ENCODE measurements at places on chromosomes 12 and 14.

GRCh38 chr14:36479344-36479743 is 40.7 kb downstream of the NKX2-1 start:
- no peak for DNase-seq

DNA sequence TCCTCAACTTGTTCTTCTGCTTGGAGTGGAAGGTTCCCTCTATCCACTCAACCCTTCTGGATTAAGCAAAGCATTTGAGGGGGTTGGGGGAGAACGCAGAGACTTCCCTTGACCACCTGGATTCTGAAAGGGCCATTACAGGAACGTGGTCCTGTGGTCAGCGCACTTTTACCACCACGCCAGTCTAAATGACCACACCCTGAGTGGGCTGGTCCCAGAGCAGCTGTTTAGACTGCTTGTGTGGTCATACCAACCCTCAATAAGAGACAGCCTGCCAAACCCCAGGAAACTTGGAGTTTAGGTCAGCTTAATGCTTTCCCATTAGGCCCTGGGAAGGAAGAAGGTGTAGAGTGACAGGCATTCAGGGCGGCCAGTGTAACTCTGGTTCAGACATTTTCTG is 165.5 kb upstream of the ATP2B1 start:
- DNase-seq, result peak; percentile 23

DNA sequence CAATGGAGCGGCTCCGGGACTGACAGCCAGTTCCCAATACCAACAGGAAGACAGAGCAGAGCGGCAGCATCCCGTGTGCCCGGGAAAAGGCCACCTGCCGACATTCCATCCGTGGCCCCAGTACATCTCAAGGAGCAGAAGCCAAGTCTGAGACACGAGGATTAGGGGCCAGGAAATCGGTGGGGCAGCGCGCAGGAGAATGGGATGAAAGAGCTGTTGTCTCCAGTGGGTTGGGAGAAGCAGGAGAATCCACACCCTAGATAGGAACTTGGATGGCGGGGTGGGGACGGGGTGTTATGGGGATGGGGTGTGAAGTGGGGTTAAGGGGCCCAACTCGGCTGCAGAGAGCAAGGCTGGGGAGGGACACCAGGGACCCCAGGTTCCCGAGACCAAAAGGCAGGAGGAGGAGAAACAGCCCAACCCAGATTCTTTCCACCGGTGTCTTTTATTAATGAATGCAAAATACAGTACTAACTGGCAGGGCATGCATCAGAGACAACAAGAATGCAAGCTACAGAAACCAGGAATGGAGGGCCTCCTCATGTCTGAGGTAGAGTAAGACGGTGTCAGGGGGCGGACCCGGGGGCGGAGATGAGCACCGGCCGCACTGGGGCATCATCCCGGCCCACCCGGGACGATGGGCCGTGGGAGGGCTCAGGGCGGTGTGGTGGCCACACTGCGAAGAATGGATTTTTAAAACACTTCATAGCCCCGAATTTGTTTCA is 50.3 kb downstream of the BEGAIN start:
- DNase-seq, result no peak

DNA sequence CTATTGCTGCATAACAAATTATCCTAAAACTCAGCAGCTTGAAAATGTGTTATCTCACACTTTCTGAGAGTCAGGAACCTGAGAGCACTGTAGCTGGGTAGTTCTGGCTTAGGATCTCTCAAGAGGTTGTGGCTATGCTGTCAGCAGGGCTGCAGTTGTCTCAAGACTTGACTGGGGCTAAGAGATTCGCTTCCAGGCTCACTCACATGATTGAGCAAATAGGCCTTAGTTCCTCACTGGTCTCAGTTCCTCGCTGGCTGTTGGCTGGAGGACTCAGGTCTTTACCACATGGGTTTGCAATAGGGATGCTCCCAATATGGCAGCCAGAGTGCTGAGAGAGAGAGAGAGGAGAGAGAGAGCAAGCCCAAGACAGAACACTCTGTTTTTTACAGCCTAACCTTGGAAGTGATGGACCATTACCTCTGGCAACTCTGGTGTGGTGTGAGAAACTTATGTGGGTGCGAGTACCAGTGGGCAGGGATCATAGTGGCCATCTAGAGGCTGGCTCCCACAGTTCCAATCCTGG is 15.9 kb upstream of the DHRS2 start:
- DNase-seq, result no peak

DNA sequence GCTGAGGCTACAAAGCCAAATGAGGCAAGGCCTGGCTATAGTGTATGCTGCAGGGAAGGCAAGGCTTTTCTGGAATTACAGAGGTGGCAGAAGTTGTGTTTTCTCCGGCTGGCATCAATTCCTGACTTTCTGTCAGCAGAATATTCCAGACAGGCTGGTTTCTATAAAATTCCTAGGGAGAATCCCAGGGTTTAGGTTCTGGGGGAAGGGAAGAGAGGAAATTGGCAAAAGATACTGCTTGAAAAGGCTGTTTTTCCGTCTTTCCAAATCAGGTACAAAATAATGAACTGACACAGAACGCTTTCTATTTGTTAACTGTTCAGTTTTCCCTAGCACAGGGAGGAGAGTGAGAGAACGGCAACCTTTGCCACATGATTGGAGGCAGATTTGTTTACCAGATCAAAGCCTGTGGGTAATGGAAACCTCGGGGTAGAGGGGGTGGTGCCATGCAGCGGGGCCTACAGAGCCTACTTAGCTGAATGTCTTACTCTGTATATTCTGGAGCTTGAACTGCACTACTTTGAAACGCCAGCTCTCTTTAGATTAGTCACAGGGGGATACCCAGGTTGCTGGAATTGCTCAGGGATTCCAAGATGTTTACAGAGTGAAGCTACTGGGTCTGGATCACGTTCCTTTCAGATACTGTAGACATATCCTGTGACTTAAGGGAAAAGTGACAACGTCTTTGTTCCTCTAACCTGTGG is 65.8 kb upstream of the DACT1 start:
- DNase-seq, result peak; percentile 23

DNA sequence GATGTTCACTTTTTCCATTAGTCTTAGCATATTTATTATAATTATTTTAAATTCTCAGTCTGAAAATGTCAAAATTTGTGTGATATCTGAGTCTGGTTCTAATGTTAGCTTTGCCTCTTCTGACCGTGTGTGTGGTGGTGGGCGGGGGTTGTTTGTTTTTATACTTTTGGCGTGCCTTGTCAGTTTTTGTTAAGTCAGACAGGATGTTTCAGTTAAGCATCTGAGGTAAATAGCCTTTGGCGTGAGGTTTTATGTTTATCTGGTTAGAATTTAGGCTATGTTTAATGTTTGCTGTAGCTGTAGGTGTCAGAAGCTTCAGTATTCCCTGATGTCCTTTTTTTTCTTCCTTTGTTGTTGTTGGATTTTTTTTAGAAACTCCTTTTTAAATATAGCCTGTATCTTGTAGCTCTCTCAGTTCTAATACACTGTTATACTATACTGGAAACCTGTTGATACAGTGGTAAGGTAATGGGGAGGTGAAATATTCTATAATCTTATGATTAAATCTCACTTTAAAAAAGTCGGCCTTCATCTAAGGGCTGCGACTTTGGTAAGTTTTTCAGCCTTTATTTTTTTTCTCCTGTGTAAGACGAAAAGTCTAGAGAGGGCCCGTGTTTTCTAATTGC is 111.6 kb downstream of the SCAF11 start:
- DNase-seq, result no peak

DNA sequence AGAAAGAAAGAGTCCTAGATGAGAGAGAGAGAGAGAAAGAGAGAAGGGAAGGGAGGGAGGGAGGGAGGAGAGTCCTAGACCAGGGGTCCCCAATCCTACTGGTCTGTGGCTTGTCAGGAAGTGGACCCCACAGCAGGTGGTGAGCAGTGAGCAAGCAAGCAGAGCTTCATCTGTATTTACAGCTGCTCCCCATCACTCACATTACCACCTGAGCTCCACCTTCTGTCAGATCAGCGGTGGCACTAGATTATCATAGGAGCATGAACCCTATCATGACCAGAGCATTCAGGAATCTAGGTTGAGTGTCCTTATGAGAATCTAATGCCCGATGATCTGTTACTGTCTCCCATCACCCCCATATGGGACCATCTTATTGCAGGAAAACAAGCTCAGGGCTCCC is 39.2 kb upstream of the AMN1 start:
- DNase-seq, result no peak

- peak; percentile 79 for DNase-seq
Measured at GRCh38 chr12:122081083-122081696, 2.6 kb downstream of the MLXIP start.

- DNase-seq, result no peak
Measured at GRCh38 chr12:131583090-131583712, 127.7 kb upstream of the SFSWAP start.

GRCh38 chr12:2295941-2296461 is 243.2 kb downstream of the CACNA1C start:
- DNase-seq, result no peak

DNA sequence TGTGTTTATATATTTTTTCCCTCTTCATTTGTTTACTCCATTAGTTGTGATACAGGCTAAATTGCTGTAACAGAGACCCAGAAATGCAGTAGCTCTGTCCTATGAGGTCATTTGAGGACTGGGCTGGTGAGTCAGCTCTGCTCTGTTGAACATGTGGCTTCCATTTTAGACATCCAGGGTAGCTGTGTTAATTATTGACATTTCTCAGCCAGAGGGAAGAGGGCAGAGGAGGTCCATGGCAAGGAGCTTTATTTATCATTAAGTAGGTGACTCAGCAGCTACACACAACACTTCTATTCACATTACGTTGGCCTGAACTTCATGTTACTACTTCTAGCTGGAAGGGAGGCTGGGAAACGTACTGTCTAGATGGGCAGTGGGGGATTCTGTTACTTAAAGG is 85.4 kb downstream of the PTCSC3 start:
- no peak for DNase-seq
